ENCODE measurements at places on chromosomes 5 and 9.
A peak's percentile ranks its signal among the peaks of the same experiment; 100 is the strongest.

GRCh38 chr5:142175461-142176142 is 67.0 kb downstream of the NDFIP1 start:
- no peak for DNase-seq

GRCh38 chr9:114423181-114423580 is 35.4 kb upstream of the AKNA start:
- DNase-seq: no peak

DNA sequence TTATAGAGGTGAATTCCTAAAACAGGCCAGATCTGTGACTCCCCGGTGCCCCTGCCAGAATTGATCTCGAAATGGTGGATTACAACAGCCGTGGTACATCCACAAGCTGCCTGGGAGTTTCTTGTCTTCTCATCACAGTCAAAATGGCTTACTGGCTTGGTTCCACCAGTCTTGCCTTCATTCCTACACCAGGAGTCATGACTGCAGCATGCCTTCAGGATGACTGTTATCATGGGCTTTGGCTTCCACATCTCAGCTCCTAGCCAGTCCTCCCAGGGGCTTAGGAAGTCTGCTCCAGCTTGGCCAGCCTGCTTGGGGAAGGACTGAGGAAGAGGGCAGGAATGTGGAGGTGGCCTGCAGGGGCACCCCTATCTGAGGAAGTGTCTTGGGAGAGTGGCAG is 132.9 kb upstream of the NR3C1 start:
- DNase-seq: no peak

- no peak for DNase-seq
Observed at GRCh38 chr9:121754655-121755436, 103.4 kb downstream of the DAB2IP start.

GRCh38 chr5:16721151-16722096 is 104.6 kb upstream of the RETREG1 start:
- DNase-seq: no peak

DNA sequence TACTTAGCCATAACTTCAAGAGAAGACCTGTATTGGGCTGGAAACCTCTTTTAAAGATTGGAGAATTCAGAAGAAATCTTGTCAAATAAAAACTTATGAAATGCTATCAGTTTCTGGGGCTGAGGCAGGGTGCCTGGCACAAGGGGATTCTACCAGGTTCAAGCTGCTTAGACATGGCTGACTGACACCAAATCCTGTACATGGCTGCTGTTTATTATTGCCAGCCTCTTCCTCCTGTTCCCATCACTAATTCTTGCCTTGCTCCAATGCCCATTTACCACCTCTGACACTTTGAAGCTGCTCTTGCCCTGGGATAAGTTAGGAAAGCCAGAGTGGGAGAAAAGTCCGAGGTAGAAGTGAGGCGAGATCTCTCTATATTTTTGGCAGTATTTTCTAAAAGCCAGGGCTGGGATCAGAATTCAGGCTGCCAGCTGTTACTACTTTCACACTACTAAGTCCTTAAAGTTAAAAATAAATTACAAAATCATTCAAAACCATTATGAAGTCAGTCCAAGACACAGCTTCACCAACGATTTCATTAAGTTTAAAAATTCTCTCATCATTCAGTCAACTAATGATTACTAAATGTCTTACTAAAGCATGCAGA is 66.3 kb upstream of the TNFAIP8 start:
- DNase-seq: no peak

DNA sequence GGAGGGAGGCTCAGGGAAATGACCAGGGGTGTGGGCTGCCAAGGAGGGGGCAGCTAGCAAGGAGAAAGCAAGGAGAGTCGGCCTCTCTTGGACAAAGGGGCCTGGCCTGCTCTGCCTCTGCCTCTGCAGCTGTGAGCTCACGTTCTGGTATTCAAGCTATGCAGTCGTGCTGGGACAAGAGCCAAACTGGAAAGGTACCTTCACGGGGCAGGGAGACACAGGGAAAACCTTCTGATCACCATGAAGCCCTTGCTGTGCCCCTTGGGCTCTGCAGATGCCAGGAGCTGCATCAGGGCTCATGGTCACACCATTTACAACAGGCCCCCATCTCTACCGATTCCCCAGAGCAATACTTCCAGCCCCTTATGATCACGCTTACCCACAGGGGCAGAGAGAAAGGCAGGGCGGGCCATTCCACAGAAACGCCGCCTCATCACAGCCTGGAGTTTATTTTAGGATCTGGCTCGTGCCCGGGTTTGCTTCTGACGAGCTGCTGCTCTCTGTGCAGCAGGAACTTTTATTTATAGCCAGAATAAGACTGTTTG is 63.2 kb downstream of the PRRT1B start:
- DNase-seq: no peak

GRCh38 chr5:139177809-139178588 is 20.2 kb downstream of the SIL1 start:
- DNase-seq: no peak

GRCh38 chr9:93037476-93037971 is 21.0 kb upstream of the SUSD3 start:
- no peak for DNase-seq

DNA sequence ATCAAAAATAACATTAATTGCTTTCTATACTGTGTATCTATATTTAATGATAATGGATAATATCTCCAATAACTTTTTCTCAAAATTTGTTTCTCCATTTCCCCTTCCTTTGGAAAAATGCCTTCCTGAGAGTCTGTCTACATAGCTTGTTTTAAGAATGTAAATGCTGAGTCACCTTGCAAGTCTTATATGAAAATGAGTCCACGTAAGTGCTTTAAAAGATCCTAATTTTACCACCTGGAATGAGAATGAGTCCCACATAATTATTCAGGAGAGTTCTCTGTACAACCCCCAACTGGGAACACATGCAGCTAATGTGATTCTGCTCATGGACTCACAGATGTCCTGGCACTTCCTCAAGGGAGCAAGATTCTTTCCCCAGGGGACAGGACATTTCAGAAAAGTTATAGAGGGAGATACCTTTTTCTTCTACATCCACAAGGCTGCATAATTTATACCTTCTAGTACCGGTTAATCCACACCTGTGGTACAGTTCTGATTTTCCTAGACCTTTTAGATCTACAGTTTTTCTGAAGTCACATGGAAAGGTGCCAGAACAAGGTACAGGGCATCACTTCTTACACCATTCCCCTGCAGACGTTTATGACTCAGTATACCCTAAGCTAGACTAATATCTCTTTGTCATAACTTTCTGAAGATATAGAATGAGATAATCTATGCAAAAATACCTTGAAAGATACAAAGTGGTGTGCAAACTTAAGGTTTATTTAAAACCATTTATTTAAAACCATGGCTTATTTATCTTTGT is 314.1 kb downstream of the CETN3 start:
- no peak for DNase-seq

DNA sequence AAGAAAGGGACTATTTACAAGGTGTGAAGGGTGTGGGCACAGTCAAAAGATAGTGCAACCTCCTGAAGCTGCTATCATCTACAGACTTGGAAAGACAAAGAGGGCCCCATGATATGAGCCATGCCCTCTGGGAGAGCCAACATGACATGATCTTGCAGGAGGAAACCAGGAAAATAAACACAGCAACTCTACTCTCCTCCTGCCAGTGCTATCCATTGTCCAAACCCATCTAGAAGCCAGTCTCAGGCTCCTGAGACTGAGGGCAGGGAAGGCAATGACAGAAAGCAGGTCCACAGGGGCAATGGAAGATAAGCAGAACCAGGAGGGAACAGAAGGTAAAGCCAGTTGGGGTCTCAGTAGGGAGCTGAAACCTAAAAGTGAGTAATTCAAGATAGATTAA is 37.1 kb downstream of the PLPP1 start:
- no peak for DNase-seq

DNA sequence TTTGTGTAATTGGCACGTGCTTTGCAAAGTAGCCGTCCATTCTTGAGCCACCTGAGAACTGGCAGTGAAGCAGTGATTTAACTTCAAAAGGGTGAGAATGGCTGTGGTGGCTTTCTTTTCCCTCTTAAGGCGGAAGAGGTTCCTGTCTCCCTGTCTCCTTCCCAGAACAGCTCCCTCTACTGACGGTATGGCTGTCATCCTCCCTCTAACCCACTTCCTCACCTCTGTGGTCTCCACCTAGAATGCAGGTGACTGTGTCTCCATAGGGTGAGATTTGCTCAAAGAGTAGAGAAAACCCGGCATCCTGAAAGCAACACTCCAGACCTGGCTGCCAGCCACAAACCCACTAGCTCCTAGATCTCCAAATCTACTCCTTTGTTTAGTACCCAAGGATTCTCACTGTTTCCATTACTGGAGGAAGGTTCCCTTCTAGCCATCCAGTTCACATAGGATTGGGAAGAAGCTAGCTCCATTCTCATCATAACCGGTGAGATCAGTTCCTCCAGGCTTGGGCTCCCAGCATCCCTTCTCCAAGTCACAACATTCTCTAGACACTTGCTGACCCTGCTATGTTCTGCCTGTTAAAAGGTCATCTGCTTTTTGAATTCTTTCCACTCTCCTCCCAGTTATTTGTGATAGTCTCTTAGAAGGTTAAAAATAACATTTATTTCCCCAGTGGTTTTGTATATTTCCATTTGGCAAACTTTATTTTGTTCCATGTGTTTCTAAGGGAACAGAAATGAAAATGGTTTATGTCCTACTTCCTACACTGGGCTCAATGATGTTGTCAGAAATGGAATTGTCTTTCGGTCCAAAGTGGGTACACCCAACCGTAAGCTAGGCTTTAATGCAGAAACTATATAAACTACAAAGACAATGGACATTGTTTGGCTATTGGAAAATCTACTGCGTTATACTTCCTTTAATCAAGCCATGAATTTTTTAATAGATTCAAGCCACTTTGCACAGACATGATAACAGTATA is 269.4 kb downstream of the CWC27 start:
- peak; percentile 45 for DNase-seq

DNA sequence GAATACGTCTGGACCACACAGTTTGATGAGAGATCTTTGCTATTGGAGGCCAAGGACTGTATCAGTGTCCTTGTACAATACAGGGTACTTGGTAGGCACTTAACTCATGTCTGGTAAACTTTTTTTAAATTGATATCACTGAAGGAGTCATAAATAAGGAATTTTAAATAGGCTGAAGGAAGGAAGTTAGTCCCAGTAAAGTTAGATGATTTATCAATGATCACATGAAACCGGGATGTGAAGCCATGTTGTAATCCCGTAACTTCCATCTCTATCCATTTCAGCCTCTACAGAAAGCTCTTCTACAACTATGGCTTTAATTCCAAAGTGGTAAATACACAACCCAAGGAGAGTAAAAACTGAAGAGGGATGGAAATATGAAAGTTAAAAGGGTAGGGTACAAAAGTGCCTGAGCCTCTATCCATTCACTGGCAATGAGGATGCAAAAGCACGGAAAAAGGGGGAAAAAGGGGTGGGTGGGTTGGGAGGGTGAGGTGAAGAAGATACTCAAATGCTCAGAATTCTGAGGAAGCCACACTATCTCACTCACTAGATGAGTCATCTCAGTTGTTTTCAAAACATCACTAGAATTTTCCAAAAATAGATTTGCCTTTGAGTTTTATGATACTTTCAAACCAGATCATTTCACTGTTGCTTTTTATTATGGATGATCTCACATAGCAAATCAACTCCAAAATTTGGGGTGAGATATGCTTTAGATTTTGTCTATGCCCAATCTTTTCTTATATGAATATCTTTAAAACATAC is 1053.5 kb downstream of the NR2F1-AS1 start:
- no peak for DNase-seq

DNA sequence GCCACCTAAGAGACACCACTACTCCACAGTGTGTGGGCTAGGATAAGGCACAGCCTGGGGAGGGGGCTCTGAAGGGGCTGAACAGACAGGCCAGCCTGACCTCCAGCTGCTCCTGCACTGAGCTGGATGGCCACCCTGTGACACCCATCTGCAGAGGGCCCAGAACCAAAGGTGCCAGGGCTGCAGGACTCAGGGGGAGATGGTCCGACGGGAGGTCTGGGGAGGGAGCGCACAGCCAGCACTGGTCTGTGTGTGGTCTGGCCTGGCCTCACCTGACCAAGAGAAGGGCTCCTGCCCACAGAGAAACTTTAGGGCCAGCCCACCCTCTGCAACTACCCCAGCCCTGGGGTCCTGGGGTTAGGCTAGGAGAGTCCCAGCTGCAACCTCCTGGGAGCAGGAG is 789 bp downstream of the LTC4S start:
- DNase-seq: no peak

- no peak for DNase-seq
Observed at GRCh38 chr5:138338411-138339090, 485 bp downstream of the FAM53C start.

DNA sequence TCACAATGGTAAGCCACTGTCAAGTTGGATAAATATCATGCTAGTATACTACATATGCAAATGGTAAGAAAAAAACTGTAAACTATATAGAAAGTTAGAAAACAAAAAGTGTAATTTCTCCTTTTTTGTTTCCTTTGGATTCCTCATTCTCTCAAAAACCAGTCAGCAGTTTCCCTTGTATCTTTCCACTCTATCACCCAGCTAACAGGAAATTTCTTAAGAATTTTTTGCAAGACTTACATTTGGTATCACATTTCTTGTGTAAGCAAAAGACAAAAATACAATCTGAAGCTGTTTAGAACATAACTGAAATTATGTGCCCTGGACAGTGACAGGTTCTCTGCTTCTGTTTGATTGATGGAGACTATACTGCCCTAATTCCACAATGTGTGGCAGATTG is 25.2 kb upstream of the MSH3 start:
- no peak for DNase-seq

DNA sequence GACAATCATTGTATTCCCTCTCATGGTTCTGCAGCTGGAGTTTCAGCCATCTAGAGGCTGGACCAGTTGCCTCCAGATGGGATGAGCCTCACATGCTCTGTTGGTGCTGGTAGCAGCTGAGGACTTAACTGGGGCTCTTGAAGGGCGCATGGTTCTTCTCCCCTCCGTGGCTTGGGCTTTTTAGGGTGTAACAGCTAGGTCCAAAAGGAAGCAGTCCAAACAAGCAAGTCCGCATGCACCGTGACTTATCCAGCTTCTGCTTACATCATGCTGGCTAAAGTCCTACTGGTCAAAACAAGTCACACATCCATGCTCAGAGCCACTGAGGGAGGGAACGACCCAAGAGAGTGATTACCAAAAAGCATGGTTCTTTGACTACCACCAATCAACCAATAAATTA is 31.6 kb upstream of the SH3RF2 start:
- no peak for DNase-seq

DNA sequence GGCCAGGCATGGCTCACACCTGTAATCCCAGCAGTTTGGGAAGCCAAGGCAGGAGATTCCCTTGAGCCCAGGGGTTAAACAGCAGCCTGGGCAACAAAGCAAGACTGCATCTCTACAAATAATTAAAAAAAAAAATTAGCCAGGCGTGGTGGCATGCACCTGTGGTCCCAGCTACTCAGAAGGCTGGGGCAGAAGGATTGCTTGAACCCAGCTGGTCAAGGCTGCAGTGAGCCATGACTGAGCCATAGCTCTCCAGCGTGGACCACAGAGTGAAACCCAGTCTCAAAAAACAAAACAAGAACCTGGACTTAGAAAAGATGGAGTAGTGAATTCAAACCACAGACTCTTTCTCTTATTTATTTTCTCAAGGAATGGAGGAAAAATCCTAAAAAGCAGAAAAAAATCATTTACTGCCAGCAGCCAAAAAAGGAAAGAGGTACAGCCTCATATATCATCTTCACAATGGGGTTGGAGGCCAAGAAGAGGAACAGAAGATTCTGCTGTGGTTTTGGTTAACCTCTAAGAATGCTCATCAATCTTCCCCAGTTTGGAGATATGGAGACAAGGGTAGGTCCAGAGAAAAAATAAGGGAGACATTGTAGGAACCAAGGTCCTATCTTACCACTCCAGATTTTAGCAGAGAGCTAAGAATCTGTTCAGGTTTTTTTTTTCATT is 40.0 kb upstream of the MYO10 start:
- DNase-seq: no peak

GRCh38 chr9:2601785-2602378 is 19.7 kb upstream of the VLDLR start:
- DNase-seq: no peak

Measured in CD4-positive, alpha-beta T cell treated with Interleukin-2 at 100 ng/mL for 4 hours (primary cell).